ENCODE measurements at places on chromosomes 2 and 18. TPM values are rescaled to one million over a fixed set of nuclear protein-coding genes. Genes with fewer than 3 reads are reported as not detected.

DNA sequence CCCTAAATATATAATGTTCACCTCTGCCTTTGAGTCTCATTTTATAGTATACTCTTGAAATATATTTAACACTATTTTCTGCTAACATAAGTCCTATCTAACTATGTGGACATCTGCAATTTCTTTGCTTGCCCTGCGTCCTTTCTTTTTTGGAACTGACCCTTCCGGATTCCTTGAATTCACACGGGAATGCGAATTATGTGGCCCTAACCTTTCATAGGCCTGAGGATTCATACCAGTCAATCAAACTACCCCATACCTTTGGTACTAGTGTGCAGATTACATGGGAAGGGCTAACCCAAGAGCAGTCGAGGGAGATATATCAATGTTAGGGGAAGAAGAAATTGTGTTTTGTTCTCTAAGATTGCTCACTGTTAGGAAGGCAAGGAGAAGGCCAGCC lies 56.4 kb downstream of the NRXN1 start:
- H3K27ac ChIP-seq = no peak overlapping the region
- no peaks in the 10 kb centered on the region for H3K36me3 ChIP-seq
- H3K27me3 ChIP-seq = no peaks in the 10 kb centered on the region
- H3K4me1 ChIP-seq = peaks cover 14% of the 10 kb centered on the region

- no peak overlapping the region for H3K27ac ChIP-seq
- peaks cover 48% of the 10 kb centered on the region for H3K27me3 ChIP-seq
- no peak overlapping the region for H3K4me3 ChIP-seq
Measured at GRCh38 chr2:198285216-198285615, 480.8 kb downstream of the PLCL1 start.

DNA sequence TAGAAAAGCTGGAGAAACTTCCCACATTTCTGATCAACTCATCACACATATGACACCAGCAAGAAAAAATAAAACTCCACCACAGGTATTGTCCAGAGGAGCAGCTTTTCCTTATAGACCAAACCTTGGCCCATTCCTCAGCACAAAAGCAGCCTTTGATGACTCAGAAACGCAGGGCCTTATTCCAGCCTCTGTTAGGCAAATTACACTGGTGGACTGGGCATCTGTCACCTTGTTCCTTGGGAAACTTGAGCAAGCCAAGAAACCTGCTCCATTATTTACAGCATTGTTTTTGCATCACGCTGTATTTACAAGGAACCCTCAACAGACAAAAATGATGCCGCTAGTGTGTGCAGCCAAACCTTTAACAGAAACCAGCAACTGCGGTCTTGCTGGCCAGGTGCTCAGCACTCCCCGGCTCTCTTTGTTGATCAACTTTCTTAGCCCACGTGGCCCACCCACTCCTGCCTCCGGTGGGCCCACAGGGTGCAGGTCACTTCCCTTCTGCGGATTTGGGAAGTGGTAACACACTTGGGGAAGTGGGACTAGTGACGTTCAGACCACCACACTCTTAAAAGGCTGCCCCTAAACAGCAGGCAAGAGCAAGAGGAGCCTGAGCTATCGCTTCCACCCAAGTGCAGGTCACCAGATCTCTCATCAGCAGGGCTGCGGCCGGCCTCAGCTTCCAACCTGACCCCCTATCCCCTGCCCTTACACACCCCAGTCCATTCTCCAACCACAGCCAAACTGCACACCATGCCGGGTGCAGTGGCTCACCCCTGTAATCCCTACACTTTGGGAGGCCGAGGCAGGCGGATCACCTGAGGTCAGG lies 1.5 kb downstream of the AP1S3 start:
- peak overlapping the region; percentile 44 for H3K27ac ChIP-seq
- no peak for DNase-seq
- H3K4me3 ChIP-seq = peak overlapping the region; percentile 91
- H3K27me3 ChIP-seq = peaks cover 10% of the 10 kb centered on the region

DNA sequence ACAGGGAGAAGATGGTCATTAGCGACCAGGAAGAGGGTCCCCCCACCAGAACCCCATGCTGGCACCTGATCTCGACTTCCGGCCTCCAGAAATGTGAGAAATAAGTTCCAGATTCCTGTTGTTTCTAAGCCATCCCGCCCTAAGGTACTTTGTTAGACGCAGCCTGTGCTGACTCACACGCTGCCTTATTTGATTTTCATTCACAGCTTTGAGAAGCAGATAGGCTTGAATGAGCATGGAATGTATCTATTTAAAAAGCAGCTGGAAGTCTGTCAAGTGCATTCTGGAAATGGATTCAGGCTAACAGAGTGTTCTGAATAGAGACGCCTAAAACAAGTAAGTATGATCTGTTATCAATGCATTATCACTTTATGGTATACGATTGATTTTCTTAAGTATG lies 8.3 kb upstream of the IL1R2 start:
- H3K27me3 ChIP-seq = peaks cover 3% of the 10 kb centered on the region
- H3K4me3 ChIP-seq = no peak overlapping the region
- no peaks in the 10 kb centered on the region for H3K4me1 ChIP-seq

- no peak overlapping the region for H3K27ac ChIP-seq
- H3K4me1 ChIP-seq = peaks cover 18% of the 10 kb centered on the region
- no peak overlapping the region for H3K4me3 ChIP-seq
- H3K36me3 ChIP-seq = peaks cover 42% of the 10 kb centered on the region
- no peak for DNase-seq
- H3K27me3 ChIP-seq = no peaks in the 10 kb centered on the region
Measured at GRCh38 chr18:58345875-58346274, 283.0 kb downstream of the ALPK2 start.

DNA sequence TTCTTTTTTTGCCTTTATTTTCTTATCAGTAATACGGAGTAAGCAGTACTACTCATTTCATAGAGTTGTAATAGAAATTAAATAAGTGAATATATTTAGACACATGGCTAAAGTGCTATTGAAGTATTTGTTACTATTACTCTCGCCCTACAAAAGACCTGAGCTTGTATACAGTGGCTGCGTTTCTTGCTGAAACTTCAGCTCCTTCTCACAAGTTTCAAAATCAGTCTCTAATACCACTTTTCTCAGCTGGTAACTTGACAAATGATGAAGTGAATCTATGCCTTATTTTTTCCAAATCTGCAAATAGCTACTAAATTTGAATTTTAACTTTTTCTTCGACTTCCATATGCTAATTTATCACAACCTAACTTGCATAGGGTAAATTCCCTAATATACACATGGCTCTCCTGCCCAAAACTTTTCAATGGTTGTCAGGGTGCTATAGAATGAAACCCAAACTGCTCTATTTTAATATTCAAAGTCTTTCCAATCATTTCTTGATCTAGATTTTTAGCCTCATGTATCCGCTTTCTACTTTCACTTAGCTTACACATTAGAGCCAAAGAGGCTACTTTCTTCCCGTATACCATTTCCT lies 347.8 kb upstream of the GULP1 start:
- H3K27me3 ChIP-seq = no peaks in the 10 kb centered on the region
- no peak overlapping the region for H3K4me3 ChIP-seq
- no peak overlapping the region for H3K27ac ChIP-seq
- no peaks in the 10 kb centered on the region for H3K36me3 ChIP-seq

The SIGLEC15 gene
- not detected for total RNA-seq

The KCNE4 gene
- 9.2 TPM for total RNA-seq

The APOB gene
- 0.23 TPM for total RNA-seq

The STAT4 gene
- total RNA-seq = 2.4 TPM

DNA sequence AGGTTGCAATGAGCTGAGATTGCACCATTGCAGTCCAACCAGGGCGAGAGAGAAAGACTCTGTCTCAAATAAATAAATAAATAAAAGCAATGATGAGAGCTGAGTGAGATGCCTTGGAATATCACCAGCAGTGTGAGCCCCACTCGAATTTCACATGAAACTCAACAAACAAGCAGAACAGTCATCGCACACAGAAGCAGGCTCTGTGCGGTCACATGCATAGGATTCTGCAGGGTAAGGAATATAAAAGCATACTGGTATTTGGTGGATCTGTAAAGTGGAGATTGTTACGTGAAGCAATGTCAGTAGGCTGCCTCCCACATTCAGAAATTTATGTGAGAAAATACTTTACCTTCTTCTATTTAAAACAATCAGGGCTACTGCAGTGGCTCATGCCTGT lies 18.0 kb upstream of the AP1S3 start:
- H3K27me3 ChIP-seq = no peaks in the 10 kb centered on the region
- H3K36me3 ChIP-seq = peaks cover 11% of the 10 kb centered on the region
- peaks cover 8% of the 10 kb centered on the region for H3K4me1 ChIP-seq
- peak overlapping the region; percentile 43 for H3K27ac ChIP-seq
- H3K4me3 ChIP-seq = no peak overlapping the region

GRCh38 chr2:11901351-11902069 lies 155.1 kb downstream of the LPIN1 start:
- H3K36me3 ChIP-seq = no peaks in the 10 kb centered on the region
- peaks cover 13% of the 10 kb centered on the region for H3K27me3 ChIP-seq
- H3K4me1 ChIP-seq = no peaks in the 10 kb centered on the region
- H3K4me3 ChIP-seq = no peak overlapping the region

Data from mesothelial cell of epicardium (in vitro differentiated cells).